ENCODE measurements at places on chromosomes 16 and 17.

GRCh38 chr16:54493061-54493460, 206.5 kb upstream of the IRX3 start:
- no peak for DNase-seq
- H3K27ac ChIP-seq: no peak overlapping the region
- no peaks in the 10 kb centered on the region for H3K27me3 ChIP-seq
- H3K36me3 ChIP-seq: no peaks in the 10 kb centered on the region
- H3K4me3 ChIP-seq: no peak overlapping the region

GRCh38 chr17:6492892-6493674, 48.8 kb downstream of the PIMREG start:
- no peak for DNase-seq
- no peaks in the 10 kb centered on the region for H3K27me3 ChIP-seq
- no peaks in the 10 kb centered on the region for H3K36me3 ChIP-seq
- H3K27ac ChIP-seq: no peak overlapping the region

- peak; percentile 59 for DNase-seq
- peaks cover 8% of the 10 kb centered on the region for H3K4me1 ChIP-seq
- no peaks in the 10 kb centered on the region for H3K36me3 ChIP-seq
- no peaks in the 10 kb centered on the region for H3K27me3 ChIP-seq
- no peak overlapping the region for H3K27ac ChIP-seq
Observed at GRCh38 chr16:81745704-81746558, 33.2 kb upstream of the PLCG2 start.

DNA sequence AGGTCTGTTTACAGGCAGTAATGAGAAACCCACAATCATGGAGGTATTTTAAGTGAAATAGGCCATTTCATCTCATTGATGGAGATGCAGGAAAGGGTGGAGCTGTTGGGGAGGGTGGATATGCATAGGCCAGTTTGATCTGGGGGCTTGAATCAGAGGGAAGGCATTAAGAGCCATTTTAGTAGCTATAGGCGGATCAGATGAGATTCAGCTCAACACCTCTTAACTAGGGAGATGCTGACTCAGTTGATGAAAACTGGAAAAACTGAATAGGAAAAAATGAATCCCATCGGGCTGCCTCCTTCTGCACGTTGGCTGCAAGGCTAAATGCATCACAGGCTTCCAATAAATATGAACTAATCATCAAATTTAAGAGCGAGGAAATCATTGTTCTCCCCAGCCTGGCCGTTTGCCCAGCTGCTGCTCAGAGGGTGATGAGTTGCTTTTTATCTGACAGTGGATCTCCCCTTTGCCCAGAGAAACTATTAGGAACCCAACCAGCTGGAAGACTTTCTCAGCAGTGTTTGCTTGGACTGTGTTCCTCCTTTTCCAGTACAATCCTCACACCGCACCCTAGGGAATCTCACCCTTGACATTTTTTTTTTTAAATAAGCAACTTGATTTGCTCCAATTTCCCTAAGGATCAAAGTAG, 149.6 kb downstream of the SOX9 start:
- H3K27me3 ChIP-seq: no peaks in the 10 kb centered on the region
- DNase-seq: no peak
- no peaks in the 10 kb centered on the region for H3K36me3 ChIP-seq
- no peak overlapping the region for H3K4me3 ChIP-seq
- no peaks in the 10 kb centered on the region for H3K4me1 ChIP-seq

- peaks cover 24% of the 10 kb centered on the region for H3K27me3 ChIP-seq
- no peaks in the 10 kb centered on the region for H3K36me3 ChIP-seq
- no peak overlapping the region for H3K4me3 ChIP-seq
- no peak for DNase-seq
Observed at GRCh38 chr16:51151961-51152663, 1.0 kb upstream of the SALL1 start.

- H3K27ac ChIP-seq: peak overlapping the region; percentile 91
- peaks cover 10% of the 10 kb centered on the region for H3K36me3 ChIP-seq
- DNase-seq: peak; percentile 62
- H3K4me3 ChIP-seq: peak overlapping the region; percentile 73
Observed at GRCh38 chr17:28744104-28744971, 527 bp downstream of the TRAF4 start.

DNA sequence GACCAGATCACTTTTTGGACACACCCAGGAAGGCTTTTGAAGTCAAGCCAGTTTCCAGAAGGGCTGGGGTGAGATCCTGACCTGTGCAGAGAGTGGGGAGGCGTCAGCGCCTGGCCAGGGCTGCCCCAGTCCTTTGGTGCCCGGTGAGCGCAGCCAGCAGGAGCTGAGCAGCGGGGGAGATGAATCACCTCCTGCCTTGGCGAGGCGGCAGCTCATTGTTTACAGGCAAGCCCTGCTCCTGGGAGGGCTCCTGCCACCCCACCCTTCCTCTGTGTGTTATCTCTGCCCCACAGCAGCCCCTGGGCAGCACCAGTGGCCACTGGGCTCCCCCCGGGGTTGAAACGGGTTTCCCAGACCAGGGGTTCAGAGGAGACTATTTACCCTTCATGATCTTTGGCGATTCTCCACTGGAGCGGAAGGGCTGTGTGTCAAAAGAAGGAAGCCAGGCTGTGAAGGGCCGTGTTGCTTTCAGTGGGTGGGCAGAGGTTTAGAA, 14.1 kb upstream of the ITGB4 start:
- no peak for DNase-seq
- H3K27me3 ChIP-seq: no peaks in the 10 kb centered on the region
- no peak overlapping the region for H3K4me3 ChIP-seq
- H3K27ac ChIP-seq: no peak overlapping the region
- peaks cover 55% of the 10 kb centered on the region for H3K36me3 ChIP-seq

- no peaks in the 10 kb centered on the region for H3K36me3 ChIP-seq
- H3K4me1 ChIP-seq: no peaks in the 10 kb centered on the region
- H3K27me3 ChIP-seq: no peaks in the 10 kb centered on the region
- H3K27ac ChIP-seq: no peak overlapping the region
Observed at GRCh38 chr17:1580979-1581676, 18.5 kb upstream of the PITPNA start.

GRCh38 chr16:30066761-30067583, 1.4 kb downstream of the ALDOA start:
- peak overlapping the region; percentile 83 for H3K27ac ChIP-seq
- H3K4me1 ChIP-seq: peaks cover 33% of the 10 kb centered on the region
- H3K27me3 ChIP-seq: no peaks in the 10 kb centered on the region
- DNase-seq: no peak
- H3K4me3 ChIP-seq: peak overlapping the region; percentile 98
- peaks cover 46% of the 10 kb centered on the region for H3K36me3 ChIP-seq

GRCh38 chr17:81345228-81346089, 49.8 kb upstream of the BAHCC1 start:
- H3K36me3 ChIP-seq: no peaks in the 10 kb centered on the region
- peak overlapping the region; percentile 45 for H3K4me3 ChIP-seq
- DNase-seq: peak; percentile 14
- H3K27ac ChIP-seq: no peak overlapping the region
- H3K27me3 ChIP-seq: peaks cover 54% of the 10 kb centered on the region

DNA sequence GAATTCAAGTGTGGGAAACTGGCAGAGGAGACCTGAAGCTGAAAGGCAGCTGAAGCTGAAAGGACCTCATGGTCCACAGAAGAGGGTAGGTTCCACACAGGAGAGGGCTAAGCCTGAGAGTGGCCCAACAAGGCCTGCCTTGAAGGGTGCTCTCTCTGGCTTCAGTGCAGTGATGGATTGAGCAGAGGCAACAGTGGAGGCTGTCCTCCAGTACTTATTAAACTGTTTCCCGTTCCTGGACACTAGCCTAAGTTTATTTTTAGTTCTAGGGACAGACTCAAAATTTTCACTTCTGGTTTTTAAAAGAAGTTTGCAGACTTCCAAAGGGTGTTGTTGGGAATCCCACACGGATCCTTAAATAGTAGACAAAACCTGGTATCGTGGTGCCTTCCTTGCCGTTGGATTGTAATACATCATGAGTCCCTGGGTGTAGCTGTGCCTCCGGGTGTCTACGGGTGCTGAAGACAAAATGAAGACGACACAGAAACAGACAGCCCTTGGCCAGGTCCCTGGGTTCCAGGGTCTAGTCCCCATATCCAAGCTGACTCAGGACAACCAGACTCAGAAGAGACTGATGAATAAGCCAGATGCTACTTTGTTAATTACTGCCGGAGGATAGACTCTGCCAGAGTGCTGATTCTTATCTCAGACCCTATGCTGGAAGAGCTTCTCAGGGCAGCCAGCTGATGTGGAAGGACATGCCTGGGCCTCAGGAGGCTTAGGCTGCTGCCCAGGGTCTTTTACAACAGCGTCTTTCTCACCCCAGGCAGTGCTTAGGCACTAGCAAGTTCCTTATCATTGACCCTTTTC, 7.1 kb upstream of the CMTM4 start:
- no peaks in the 10 kb centered on the region for H3K27me3 ChIP-seq
- no peaks in the 10 kb centered on the region for H3K4me1 ChIP-seq
- H3K36me3 ChIP-seq: no peaks in the 10 kb centered on the region
- DNase-seq: no peak

GRCh38 chr17:32319548-32319905, 22.4 kb downstream of the C17orf75 start:
- H3K4me3 ChIP-seq: no peak overlapping the region
- H3K27me3 ChIP-seq: no peaks in the 10 kb centered on the region
- DNase-seq: peak; percentile 49
- H3K4me1 ChIP-seq: peaks cover 10% of the 10 kb centered on the region

DNA sequence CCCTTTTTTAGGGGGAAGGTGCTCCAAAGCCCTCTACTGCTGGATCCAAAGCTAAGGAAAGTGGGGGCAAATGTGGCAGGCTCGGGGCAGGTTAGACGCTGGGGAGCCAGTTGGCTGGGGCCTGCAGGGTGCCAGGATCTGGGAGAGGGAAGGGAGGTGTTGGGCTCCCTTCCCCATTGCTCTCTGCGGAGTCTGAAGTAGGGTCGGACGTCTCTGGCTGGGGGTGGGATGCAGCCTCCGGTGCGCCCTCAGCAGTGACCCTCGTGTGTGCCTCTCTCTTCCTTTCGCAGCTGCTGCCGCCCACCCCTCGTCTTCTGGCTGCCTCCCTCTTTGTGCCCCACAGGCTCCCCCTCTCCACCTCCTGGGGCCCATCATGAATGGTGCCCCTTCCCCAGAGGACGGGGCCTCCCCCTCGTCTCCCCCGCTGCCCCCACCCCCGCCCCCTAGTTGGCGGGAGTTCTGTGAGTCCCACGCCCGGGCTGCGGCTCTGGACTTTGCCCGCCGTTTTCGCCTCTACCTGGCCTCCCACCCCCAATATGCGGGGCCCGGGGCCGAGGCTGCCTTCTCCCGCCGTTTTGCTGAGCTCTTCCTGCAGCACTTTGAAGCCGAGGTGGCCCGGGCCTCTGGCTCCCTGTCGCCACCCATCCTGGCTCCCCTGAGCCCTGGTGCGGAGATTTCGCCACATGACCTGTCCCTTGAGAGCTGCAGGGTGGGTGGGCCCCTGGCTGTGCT, 2.2 kb downstream of the SH2B1 start:
- H3K27me3 ChIP-seq: no peaks in the 10 kb centered on the region
- H3K4me3 ChIP-seq: no peak overlapping the region
- H3K36me3 ChIP-seq: peaks cover 36% of the 10 kb centered on the region
- no peak for DNase-seq

DNA sequence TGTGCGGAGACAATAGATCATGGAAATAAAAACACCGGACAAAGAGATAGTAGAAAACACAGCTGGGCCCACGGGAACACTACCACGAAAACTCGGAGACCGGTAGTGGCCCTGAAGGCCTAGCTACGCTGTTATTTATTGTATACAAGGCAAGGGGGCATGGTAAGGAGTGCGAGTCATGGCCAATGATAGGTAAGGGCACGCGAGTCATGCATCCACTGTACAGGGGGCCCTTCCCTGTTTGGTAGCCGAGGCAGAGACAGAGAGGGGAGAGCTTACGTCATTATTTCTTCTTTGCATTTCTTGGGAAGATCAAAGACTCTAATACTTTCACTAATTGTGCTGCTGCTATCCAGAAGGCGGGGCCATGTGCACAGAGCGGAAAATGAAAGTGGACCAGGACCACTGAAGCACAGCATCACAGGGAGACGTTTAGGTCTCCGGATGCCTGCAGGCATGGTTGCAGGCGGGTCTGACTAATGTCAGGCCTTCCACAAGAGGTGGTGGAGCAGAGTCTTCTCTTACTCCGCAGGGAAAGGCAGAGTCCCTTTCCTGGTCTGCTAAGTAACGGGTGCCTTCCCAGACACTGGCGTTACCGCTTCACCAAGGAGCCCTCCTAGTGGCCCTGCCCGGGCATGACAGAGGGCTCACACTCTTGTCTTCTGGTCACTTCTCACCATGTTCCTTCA, 74.4 kb upstream of the ARL4D start:
- no peaks in the 10 kb centered on the region for H3K4me1 ChIP-seq
- no peak for DNase-seq
- H3K27ac ChIP-seq: no peak overlapping the region
- no peak overlapping the region for H3K4me3 ChIP-seq

DNA sequence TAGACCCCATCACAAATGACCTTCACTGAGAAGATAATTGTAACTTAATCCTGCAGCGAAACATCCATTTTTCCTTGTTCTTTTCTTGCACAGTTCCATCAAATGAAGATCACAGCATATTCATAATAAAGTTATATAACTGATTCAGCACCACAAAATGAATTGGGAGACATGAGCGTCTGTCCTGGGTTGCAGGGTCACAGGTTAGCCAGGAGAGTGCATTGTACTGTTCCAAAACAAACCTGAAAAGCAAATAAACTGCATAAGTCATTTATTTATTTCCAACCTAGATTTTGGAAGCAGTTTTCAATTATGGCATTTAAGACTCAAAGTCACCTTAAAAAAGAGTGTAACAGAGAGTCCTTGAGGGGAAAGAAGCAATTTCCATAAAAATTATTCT, 18.6 kb upstream of the INTS2 start:
- H3K27me3 ChIP-seq: no peaks in the 10 kb centered on the region
- no peak for DNase-seq
- no peak overlapping the region for H3K4me3 ChIP-seq
- peaks cover 54% of the 10 kb centered on the region for H3K36me3 ChIP-seq
- H3K4me1 ChIP-seq: no peaks in the 10 kb centered on the region

- no peaks in the 10 kb centered on the region for H3K27me3 ChIP-seq
- H3K4me1 ChIP-seq: no peaks in the 10 kb centered on the region
- DNase-seq: no peak
- no peak overlapping the region for H3K4me3 ChIP-seq
- no peak overlapping the region for H3K27ac ChIP-seq
Observed at GRCh38 chr16:78155791-78156345, 56.4 kb downstream of the WWOX start.

DNA sequence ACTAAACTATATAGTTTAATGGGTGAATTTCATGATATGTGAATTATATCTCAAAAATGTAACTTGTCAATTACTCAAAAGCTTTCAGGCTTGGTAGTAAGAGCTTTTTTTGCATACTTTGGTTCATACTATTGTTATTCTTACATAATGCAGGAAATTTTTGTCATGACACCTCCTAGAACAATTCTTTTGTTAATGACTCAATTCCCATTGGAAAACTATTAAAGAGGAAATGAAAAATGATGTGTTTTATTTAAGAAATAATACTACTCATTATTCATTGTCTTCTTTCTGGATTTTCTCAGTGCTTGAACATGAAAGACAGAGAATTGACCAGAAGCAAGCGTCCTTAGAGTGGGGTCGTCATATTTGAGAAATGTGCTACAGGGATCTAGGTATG, 196.4 kb upstream of the KCNJ16 start:
- no peak overlapping the region for H3K4me3 ChIP-seq
- H3K27ac ChIP-seq: no peak overlapping the region
- no peak for DNase-seq
- H3K4me1 ChIP-seq: no peaks in the 10 kb centered on the region
- no peaks in the 10 kb centered on the region for H3K36me3 ChIP-seq

- no peaks in the 10 kb centered on the region for H3K36me3 ChIP-seq
- H3K4me3 ChIP-seq: no peak overlapping the region
- no peaks in the 10 kb centered on the region for H3K27me3 ChIP-seq
- peaks cover 25% of the 10 kb centered on the region for H3K4me1 ChIP-seq
- DNase-seq: no peak
Observed at GRCh38 chr17:41403404-41404023, 6.1 kb upstream of the KRT31 start.

GRCh38 chr16:19437280-19437679, 19.6 kb downstream of the TMC5 start:
- DNase-seq: no peak
- no peaks in the 10 kb centered on the region for H3K27me3 ChIP-seq

Data from effector memory CD4-positive, alpha-beta T cell (primary cell).